ENCODE measurements at places on chromosomes 1 and 21.
A peak's percentile ranks its signal among the peaks of the same experiment; 100 is the strongest.

DNA sequence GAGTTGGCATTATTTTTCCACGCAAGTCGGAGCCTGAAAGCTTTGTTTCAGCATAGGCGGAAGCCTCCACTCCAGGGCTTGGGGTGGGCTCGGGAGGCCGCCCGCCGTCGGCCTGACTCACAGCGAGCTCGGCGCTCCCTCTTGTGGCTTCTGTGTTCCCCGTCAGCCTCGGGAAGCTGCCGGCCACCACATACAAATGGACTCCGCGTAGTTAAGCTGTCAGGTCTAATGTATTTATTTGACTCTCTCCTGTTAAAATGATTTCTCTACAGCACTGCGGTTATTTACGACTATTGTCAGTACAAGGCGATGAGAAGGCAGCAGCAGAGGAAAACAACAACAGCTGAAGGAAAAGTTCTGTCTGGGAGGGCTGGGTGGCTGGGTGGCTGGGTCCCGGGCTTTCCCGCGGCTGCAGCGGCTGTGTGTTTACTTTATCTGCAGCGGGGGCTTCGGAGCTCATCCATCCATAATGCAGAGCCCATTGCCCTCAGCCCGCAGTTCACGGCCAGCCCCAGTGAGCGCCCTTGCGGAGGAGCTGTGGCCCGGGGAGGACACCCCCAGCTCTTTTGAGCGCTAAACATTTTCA is 375.7 kb upstream of the CAMK1G start:
- DNase-seq, result peak; percentile 63

GRCh38 chr1:189693140-189693539 is 784.5 kb downstream of the BRINP3 start:
- no peak for DNase-seq

GRCh38 chr1:39943471-39944290 is 11.3 kb upstream of the MFSD2A start:
- no peak for DNase-seq

DNA sequence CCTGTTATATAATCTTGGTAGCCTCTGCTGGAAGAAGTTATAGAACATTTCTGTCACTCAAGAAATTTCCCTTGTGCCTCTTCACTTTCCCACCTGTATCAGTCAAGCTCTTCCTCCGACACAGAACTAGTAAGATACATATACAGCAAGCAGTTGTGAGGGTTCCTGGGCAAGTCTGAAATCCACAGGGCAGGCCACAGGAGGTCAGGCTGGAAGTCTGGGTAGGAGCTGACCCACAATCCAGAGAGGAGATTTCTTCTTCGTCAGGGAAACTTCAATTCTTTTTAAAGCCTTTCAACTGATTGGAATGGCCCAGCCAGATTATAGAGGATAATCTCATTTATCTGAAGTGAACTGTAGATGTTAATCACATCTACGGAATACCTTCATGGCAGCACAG is 96.4 kb upstream of the FMN2 start:
- DNase-seq, result no peak

DNA sequence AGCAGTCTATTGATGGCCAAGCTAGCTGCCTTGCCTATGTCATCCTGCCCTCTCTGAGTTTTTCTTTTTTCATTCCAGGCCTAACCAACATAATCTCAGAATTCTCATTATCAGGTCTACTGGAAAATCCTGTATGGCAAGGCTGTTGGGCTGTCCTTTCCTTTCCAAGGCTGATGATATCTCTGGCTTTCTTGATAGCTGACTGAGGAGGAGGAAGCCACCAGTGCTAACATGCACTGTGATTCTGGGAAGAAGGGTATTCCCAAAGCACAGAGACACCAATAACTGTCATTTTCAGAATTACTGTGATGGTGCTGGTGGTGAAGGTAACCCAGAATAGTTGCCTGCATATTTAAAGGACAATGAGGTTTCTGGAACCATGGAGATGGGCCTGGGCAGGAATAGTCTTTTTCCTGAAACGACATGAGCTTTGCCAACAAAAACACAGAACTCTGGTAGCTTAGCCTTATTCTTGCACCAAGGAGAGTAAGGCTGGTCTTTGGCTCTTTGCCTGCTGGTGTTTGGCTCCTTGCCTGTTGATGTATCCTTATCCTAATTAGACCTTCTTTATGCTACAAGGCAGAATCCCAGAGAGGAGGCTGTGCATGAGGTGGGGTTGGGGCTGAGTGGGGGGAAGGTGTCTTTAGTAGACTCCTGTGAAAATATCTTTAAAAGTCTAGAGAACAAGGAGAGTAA is 157.4 kb downstream of the TNFSF18 start:
- no peak for DNase-seq

- no peak for DNase-seq
These were observed 361.5 kb downstream of the KIF26B start for GRCh38 chr1:245516284-245516759.

DNA sequence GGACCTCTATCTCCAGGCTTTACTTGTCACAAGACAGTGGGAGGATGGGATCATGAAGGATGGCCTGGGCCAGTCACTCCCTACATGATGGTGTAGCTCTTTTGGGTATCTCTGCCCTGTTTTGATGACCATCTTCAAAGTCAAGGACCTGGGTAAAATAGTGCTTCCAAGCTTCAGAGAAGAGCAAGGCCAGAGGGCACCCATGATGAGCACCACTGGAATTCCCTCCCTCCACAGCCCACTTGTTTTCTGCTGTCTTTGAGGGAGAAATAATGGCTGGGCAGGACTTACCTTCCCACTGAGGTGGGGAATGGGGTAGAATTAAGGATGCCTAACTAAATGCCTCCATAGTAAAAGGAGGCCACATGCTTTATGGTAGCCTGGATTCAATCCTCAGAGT is 165.7 kb downstream of the DHRS3 start:
- DNase-seq, result no peak

DNA sequence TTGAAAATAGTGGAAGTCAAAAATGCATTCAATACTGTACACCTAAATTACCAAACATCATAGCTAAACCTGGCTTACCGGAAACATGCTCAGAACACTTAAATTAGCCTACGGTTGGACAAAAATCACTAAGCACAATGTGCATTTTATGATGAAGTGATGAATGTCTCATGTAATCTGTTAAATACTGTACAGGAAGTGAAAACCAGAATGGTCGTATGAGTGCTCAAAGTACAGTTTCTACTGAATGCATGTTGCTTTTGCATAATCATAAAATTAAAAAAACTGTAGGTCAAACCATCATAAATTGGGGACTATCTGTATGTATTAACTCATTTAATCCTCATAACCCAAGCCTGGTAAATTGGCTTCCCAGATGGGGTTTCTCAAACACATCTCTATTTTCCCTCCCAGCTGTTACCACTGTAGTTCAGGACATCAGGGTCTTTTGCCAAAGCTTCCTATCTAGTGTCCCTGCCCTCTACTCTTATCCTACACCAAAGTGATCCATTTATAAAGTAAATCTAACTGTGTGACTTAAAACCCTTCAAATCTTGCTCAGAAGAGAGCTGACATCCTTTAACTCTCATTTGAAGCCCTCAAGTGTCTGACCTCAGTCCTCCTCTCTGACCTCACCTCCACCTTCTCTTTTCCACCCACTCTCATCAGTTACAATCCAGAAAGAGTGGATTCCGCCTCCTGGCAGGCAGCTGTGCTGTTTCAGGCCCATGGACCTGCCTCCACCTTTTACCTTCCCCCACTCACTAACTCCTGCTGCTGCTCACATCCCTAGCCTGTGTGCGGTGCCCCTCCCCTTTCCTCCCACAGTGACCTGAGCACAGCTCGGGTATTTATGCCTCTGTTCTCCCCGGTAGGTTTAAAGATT is 356.4 kb upstream of the ST6GALNAC5 start:
- DNase-seq, result no peak

DNA sequence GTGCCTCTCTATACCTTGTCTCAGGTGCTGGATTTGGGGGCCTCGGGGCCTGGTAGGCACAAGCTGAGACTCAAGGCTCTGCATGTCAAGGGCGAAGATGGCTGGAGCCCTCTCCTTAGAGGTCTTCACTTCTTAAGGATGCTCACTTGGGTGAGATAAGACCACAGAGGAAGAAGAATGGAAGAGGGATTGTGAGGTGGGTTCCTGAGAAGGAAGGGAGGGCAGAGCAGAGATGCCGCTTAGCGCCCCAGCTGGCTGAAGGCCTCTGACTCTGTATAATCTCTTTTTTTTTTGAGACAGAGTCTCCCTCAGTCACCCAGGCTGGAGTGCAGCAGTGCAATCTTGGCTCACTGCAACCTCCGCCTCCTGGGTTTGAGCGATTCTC is 32.2 kb downstream of the SOX13 start:
- DNase-seq, result no peak

- no peak for DNase-seq
These were observed 2.5 kb upstream of the CD160 start for GRCh38 chr1:145716641-145717345.

DNA sequence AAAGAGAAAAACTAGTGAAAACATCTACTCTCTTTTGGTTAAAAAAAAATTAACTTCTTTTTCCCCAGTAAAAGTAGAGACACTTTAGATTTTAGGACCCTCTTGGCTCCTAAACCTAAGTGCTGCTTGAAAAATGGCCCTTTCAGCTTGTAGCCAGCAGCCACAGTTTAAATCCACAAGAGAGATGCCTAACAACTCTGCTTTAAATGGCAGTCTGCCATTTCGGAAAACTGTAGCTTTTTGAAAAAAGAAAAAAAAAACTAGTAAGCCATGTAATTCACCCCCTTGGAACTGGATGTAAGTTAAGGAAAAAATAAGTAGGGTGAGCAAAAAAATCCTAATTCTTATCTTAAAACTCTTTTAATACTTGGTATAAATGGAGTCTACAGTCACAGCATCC is 56.0 kb downstream of the LHX9 start:
- DNase-seq, result no peak

DNA sequence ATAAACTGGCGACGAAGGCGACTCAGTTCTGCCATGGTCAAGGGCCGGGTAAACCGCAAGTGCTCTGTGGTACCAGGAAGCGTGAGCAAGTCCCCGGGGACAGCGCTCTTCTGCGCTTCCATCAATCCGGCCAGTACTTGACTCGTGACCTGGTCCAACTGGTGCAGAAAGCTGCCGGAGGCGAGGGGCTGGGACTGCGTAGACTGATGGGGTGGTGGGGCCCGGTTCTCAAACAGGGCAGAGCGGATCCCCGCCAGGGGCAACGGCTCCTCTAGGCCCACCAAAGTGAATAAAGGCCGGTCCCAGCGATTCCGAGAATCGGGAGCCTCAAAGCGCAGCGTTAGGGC is 852 bp downstream of the KTI12 start:
- DNase-seq, result peak; percentile 60

DNA sequence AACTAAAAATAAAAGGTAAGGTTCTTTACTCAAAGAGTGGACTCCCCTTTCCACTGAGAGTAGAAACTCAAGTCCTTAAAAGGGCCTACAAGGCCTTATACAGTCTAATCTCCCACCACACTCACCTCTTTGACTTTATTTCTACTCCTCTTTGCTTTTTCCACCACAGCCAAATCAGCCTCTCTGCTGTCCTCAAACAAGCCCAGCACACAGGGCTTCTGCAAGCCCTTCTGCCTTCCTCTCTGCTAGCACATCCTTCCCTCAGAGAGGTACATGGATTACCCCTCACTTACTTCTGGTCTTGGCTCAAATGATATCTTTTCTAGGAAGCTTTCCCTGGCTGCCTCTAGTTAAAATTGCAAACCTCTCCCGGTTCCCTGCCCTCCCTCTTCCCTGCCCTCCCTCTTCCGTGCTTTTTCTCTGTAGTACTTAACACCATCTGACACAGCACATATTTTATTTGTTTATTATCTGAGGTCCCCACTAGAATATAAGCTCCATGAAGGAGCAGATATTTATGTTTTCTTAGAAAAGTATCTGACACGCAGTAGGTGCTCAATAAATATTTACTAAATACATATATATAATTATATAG is 1.7 kb downstream of the LYST start:
- DNase-seq, result no peak

GRCh38 chr1:35592991-35593769 is 20.1 kb downstream of the TFAP2E start:
- DNase-seq, result no peak

DNA sequence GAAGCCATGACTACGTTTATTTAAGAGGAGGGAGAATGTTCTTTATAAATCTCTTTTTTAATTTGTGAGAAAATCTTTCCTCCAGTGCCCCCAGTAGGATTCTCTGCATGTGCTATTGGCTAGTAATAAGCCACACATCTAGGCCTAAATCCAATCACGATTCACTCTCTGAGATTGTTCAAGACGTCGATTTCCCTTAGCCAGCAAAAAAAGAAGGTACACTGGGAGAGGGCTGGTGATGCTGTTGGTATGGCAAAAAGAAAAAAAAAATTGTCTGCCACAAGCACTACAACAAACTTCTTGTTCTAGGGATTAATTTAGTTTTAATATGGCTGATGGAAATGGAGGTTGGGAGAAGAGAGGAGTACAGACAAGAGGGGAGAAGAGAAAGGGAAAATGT is 130.5 kb upstream of the MROH9 start:
- DNase-seq, result no peak

GRCh38 chr1:109237512-109237911 is 11.8 kb upstream of the CELSR2 start:
- DNase-seq, result no peak

DNA sequence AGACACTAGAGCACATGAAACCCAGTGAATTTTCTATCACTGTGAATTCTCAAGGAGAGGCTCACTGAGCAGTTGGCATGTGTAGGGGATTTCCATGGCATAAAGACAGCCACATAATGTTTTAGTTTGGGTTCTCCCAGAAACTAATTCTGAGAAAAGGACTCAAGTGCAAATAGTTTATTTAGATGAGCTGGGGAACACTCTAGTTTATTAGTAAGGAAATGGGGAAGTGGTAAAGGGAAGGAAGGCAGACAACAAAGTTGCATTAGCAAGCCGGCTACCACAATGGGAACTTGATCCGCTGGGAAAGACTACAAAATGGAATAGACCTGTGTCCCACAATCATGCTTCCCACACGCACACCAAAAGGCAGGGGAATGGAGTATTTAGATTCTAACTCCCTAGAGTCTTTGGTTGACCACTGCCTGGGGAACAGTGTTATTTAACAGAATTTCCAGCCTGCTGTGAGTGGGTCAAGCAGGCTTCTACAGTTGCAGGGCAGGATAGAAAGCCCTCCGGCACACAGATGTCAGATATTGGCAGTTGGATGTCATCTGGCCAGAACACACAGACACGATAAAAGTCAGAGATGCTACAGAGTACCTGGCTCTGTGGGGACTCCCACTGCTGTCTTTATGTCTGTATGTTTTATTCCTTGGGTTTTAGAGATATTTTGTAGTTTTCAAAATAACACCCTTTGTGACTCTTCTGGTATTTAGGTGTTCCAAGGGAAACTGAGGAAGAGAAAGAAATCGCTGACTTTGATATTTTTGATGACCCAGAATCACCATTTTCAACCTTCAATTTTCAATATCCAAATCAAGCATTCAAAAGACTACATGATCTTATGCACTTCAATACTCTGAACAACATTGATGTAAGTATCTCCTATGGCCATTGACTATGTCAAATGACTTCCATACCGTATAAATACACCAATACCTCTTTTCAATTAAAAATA is 150.1 kb downstream of the PLA2G4A start:
- no peak for DNase-seq

GRCh38 chr1:21867451-21867996 is 55.5 kb downstream of the LDLRAD2 start:
- no peak for DNase-seq
